ENCODE measurements at places on chromosomes 6 and 20.
A peak's percentile ranks its signal among the peaks of the same experiment; 100 is the strongest.

DNA sequence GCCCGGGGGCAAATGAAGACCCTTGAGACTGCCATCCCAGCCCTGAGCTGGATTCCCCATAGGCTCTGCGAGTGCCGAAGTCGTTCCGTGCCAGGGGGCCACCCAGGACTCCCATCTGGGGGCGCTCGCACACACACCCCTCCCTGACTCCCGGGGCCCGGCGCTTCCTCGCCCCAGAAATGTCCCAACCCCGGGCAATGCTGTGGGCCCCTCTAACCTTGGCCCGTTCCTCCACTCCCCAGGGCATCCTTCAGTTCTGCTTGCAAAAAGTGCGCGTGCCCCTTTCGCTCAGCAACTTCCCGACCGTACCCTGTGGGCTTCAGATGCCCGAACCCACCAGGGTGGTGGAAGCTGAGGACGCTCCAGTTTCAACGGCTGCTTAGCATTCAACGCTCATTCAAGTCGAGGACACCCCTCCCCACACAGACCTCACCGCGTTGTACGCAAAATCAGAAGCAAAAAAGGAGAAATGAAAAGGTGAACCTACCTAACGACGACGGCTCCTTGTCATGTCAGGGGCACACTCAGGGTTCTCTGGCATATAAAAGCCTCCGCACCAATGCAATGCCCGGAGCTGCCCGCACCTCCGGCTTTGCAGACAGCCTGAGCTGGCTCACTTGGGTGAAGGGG is 25.3 kb downstream of the RIPOR2 start:
- DNase-seq = peak; percentile 50

GRCh38 chr6:137313928-137314855 is 95.0 kb upstream of the IFNGR1 start:
- DNase-seq = peak; percentile 50

- DNase-seq = no peak
These were observed 197.3 kb upstream of the NT5E start for GRCh38 chr6:85252552-85252951.

GRCh38 chr6:45838996-45839395 is 176.7 kb downstream of the CLIC5 start:
- DNase-seq = no peak

GRCh38 chr6:165002866-165003265 is 306.5 kb downstream of the C6orf118 start:
- no peak for DNase-seq

DNA sequence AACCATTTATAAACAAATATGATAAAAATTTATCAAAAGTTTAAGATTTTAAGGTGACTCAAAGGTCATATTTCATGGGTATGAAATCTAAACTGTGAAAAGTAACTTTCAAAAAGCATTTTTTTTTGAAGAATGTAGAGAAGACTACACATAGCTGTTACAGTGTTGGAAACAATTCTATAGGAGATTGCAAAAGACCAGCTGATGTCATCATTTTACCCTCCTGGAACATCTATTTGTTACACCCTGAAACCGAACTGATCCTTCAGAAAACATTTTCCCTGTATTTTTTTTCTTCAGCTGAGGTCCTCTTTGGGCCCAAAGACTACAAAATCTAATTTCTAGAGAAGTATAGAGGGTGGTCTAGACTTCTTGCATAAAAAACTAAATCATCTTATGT is 297.5 kb upstream of the FERMT1 start:
- DNase-seq = no peak

All from hematopoietic multipotent progenitor cell (in vitro differentiated cells).